ENCODE measurements at places on chromosomes 6 and 20.

DNA sequence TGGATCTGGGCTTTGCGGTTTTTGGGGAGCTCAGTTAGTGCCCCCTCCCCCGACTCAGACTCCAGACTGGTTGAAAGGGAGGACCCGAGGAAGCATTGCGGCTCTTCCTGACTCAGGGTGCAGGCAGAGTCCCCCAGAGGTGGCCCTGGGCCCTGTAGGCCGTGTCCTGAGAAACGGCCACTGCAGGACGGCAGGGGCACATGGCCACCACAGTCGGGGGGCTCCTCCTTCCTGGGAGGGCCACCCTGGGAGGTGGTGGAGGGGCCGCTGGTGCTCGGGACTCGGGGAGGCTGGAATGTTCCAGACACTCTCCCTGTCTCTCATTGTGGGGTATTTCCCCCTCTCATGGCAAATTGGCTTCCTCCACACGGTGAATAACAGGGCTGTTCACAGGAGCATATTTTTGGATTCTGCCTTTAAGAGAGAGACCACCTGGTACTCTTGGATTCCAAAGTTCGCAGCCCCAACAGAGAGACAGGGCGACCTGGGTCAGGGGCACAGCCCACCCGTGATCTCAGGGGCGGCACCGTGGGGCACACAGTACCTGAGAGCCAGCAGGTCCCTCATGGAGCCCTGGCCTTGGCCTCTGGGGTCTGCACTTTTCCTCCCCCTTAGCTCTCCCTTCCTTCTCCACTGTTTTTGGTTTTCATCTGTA is 35.7 kb downstream of the FRMD1 start:
- DNase-seq = no peak

DNA sequence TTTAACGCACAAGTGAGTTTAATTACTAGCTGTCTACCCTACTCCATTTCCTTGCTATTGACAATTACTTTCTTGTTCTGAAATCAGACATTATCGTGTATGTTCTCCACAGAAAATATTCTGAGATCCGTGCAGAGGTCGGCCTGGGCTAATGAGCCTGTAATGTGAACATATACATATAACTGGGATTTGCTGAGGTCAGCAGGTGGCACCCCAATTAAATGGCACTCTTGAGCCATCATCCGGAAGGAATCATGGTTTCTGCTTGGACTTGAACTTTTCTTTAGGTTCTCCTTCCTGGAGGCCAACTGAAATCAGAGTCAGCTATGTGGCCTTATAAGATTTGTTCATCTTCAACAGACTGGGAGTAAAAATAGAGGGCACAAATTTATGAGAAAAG is 3.6 kb downstream of the HLA-DQB1 start:
- no peak for DNase-seq

DNA sequence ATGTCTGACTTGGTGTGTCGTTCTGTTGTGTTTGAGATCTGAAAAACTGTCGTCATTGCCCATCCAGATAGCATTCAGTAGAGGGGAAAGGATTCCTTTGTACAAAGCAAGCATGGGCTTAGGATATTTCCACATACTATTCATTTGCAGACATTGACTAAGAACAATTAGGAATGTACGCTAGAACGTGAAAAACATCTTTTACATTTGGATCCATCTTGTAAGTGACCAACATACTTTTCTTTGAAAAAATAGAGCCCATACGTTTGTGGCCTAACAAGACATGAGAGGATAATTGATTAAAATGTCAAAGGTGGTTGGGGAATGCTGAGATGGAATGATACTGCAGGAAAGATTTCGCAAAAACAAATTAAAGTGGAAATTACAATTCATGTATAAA is 225.8 kb upstream of the QKI start:
- no peak for DNase-seq

DNA sequence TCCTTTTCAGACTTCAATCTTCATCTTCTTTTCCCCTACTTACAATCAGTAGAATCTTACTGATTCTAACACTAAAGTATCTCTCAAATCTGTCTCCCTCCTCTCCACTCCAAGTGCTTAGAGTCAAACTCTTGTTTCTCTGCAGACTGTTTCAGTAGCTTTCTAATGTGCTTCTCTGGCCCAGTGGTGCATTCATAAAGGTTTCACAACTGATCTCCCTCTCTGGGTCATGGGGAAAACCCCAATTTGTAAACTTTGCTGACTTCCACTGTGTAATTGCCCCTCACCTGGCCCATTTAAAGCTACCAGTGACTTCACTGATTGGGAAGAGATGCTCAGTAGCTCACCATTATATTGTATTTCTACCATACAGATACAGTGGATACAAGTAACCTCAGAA is 183.6 kb downstream of the FAXC start:
- DNase-seq = no peak

- DNase-seq = no peak
These were observed 35.5 kb upstream of the ZNF133 start for GRCh38 chr20:18252597-18253451.

DNA sequence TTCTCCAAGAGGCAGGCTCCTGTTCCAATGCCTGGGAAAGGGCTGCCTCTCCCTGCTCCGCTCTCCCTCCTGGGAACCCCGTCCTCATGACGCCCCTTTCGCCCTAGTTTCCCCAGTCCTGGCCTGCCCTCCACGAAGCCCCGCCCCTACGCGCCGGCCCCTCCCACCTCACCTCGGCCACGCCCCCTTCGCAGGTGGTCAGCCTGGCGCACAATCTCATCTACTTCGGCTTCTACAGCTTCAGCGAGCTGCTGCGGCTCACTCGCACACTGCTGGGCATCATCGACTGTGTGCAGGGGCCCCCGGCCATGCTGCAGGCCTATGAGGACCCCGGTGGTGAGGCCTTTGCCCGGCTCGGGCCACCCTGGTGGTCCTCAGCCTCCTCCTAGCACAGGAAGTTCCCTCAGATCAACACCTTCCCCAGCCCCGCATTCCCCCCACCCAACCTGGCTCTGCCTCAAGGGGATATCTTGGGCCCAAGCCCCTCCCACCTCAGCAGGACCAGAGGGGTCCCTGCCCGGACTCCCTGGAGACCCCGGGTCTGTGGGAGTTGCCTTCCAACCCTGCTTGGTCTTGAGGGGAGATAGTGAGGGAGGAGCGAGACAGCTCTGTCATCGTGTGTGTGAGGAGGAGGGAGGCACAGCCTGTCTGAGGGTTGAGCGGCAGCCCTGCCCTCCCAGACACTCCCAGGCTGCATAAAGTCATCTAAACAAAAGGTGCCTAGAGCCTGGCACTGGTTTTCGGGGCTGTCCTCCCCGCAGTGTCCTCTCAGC is 40.3 kb downstream of the UQCC2 start:
- no peak for DNase-seq

DNA sequence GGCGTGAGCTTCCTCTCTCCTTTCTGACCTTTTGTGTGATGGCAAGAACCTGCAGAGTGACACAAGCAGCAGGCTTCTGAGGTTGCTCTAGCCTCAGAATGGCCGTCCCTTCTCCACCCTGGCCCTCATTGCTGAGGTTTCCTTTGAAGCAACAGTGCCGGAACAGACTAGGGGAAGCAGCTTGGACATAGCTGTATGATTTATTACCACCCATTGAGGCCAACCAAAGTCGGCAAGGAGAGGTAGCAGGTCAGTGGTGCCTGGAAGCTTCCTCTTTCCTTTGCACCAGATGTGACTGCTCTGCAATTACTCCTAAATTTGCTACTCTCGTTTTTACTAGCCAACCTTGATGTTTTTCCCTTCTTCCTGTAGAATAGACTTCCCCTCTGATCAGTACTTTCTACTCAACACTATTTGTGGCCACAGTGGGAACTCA is 31.4 kb downstream of the PTPN1 start:
- DNase-seq = no peak

DNA sequence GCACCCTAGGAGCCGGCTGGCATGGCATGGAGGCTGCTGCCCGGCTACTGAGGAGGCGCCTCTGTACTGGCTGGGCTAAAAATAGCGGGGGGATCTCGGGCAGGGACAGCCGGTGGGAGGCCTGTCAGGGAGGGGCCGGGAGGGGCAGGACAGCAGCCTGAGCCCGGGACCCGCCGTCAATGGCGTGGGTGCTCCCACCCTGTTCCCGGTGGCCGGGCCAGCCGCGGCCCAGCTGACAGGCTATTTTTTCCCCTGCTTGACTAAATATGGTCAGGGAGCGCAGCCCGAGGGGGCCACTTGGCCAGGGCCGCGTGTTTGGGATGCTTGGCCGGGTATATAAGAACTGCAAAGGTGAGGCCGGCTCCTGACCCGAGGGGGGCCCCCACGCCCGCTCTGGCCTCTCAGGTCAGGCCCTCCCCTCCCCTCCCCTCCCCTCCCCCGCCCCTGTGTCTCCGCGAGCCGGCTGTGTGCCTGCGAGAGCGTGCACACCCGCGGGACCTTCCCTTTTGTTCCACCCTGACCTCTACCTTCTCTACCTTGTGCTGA is 74.4 kb upstream of the GATA5 start:
- DNase-seq = no peak

GRCh38 chr6:118867181-118867580 is 26.8 kb upstream of the ASF1A start:
- DNase-seq = no peak

DNA sequence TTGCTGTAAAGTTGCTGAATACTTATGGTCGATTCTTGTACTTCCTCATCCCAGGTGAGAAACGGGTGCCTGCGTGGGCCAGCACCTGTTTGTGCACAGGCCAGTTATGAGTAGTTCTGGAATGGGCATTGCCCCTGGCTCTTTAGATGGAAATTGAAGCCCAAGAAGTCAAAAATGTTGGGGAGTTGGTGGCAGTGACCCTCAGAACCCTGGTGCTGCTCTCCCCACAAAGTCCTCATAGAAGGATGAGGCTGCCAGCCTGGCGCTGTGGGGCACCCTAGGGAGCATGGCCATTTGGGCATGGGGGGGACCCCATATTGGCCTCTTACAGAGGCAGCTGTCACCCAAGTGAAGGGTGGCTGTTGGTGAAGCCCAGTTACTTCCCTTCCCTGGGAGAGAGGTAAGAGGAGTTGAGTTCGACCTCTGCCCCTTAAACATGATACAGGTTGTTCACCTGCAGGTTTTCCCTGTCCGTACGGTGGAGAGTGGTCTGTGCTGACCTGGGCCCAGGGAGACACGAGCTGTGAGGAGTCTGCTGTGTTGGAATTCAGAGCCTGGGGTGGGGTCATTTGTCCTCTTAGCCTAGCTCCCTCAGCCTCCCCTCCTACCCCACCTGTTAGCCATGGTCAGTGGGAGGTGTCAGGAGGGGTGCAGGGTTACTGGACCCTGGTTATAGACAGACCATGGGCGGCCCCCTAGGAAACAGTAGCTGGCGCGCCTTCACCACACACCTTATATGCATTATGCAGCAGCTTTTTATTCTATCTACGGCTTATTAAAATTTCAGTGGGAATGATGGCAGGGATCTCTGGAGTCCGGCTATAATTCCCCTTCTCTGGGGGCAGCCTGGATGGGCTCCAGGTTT is 4.9 kb downstream of the HMGA1 start:
- no peak for DNase-seq

DNA sequence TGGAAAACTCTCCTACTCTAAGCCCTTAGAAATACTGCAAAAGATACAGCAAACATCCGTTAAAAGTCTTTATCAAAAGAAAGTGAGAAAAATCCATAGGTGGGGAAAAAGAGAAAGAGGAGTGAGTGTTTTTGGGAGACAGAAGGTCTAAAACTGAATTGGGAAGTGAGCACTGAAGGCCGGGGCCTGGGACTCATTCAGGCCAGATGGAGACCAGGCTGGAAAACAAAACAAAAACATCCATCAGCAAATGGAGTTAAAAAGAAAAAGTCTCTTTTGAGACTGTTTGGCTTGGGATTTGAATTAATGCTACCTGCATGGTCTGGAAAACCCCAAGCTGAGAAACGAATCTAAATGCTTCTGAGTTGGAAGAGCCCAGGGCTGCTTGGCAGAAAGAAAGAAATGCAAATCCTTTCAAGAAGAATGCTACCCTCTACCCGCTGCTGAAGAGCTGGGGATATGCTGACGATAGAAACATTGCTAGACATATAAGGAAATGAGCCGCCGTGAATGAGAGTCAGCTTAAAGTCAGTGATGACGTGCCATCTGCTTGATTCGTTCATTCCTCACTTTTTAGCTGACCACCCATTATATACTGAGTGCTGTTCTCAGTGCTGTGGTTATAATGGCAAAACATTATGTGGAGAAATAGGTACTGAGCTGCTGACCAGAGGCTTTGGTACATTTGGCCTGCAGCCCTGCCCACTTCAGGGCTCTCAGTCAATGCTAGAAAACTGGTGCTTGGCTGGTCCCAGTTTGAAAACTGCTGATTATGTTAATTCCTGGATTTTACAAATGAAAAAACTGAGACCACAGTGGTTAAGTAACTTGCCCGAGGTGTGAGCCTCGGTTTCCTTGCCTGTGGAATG is 28.0 kb upstream of the TULP4 start:
- DNase-seq = peak; percentile 68

- no peak for DNase-seq
These were observed 57.7 kb downstream of the RSPO3 start for GRCh38 chr6:127176146-127176545.

Data from NCI-H524 treated with DMSO at 0.1 percent for 48 hours (cell line).